ENCODE measurements at places on chromosomes 13 and 19.

DNA sequence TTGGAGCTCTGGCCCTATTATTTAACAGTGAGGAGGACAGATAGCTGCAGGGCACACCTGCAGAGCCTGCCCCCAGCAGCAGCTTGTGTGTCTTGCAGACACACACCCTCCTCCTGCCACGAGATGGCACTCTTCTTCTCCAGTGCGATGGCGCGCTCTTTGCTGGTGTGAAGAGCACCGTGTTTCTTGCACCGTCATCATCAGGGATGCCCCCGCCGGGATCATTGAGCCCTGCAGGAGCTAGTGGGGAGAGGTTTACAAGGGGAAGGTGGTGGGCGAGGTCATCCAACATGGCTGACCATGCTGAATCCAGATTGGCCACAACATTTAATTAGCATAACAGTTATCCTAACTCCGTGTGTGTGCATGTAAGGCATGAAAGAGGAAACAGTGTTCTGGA lies 105.6 kb downstream of the RAB20 start:
- peak; percentile 66 for DNase-seq

DNA sequence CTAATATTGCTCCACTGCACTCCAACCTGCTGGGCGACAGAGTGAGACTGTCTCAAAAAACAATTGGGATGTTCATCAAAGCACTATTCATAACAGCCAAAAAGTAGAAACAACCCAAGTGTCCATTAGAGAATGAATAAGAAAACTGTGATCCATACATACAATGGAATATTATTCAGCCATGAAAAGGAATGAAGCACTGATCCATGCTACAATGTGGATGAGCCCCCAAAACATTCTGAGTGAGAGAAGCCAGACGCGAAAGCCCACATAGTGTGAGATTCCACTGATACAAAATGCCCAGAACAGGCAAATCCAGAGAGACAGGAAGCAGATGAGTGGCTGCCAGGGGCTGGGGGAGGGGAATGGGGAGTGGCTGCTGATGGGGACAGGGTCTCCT lies 16.0 kb downstream of the KLF2 start:
- no peak for DNase-seq

DNA sequence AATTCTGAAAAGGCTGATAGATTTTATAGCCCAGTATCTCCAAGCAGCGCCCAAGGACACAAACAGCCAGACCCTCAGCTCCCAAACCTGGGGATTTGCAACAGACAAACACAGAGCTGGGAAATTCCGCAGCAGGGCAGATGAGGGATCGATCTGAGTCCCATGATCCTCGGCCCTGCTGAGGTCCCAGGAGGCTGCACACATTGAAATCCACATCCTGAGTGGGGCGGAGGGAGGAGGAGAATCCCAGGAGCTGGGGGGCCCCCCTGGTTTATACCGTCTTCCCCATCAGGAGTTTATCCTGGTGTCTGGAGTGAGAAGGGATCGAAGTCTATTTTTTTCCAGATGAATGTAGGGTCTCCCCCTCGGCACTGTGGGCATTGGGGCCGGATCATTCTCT lies 49.3 kb downstream of the GNG7 start:
- no peak for DNase-seq

DNA sequence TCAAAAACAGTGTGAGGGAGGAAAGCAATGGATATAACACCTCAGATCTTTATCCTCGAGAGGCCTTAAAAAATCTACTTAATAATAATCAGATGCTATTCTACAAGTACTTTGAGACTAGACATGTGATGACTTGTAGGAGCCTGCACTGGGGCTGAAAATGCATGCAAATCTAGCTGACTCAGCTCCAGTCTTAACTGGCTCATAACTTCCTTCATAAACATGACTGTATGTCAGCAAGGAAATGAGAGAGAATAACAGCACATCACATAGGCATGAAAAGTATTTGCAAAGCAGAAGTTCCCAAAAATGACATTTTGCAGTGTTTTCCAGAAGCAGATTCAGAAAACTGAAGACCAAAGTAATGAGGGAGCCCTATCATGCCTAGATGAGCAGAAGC lies 38.1 kb downstream of the PSG5 start:
- DNase-seq, result no peak

DNA sequence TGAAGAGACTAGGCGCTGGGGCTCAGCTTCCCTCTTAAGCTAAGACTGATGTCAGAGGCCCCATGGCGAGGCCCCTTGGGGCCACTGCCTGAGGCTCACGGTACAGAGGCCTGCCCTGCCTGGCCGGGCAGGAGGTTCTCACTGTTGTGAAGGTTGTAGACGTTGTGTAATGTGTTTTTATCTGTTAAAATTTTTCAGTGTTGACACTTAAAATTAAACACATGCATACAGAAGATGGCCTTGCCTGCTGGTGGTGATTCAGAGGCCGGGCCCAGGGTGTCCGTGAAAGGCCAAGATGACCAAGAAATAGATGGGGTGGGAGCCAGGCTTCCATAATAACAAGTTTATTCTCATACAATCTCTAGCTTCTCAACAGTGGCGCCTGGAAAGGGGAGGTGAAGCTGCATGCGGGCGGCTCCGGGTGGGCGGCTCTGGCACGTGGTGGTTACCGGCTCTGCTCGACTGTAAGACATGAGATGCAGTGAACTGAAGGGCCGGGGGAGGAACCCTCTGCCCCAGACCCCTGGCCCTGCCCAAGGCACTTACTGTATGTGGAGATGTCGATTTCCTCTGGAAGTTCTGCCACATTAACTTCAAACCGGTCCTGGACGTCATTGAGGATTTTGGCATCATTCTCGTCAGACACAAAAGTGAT lies 10.5 kb downstream of the DDX39A start:
- DNase-seq, result no peak

DNA sequence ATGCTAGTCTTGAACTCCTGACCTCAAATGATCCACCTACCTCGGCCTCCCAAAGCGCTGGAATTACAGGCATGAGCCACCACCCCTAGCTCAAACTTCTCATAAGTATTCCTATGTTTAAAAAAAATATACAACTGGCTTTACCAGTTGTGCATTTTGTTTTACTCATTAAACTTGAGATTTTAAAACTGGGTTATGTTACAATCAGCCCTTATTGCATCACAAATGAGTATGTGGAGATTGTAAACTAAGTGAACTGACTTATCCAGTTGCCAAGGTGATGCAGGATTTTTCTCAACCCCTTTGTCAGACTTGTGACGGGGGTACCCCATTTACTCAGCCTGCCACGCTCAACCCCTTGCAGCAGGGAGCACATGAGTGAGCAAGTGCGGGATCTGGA lies 14.4 kb upstream of the GTF2F2 start:
- DNase-seq, result no peak

- DNase-seq, result no peak
Observed at GRCh38 chr13:113730258-113730691, 28.8 kb upstream of the TMEM255B start.

- DNase-seq, result no peak
Observed at GRCh38 chr13:20704459-20705069, 1.1 kb downstream of the IL17D start.

DNA sequence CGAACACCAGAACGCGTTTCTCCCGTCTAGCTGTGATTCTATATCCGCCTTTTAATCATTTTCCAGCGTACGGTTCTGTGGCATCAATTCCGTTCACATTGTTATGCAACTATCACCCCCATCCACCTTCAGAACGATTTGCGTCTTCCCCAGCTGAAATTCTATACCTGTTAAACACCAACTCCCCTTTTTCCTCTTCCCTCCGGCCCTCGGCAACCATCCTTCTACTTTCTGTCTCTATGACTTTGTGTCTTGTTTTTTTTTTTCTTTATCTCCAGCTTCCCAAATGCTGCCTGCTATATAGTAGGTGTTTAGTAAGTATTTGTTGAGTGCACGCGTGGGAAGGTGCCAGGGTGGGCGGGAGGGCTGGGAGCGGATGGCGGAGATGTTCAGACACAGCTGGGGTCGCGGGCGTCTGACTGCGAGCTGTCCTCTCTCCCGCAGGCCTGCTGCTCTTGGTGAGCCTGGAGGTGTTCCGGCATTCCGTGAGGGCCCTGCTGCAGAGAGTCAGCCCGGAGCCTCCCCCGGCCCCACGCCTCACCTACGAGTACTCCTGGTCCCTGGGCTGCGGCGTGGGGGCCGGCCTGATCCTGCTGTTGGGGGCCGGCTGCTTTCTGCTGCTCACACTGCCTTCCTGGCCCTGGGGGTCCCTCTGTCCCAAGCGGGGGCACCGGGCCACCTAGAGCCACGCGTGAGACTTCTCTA lies 20.2 kb downstream of the CACNG6 start:
- DNase-seq, result no peak

DNA sequence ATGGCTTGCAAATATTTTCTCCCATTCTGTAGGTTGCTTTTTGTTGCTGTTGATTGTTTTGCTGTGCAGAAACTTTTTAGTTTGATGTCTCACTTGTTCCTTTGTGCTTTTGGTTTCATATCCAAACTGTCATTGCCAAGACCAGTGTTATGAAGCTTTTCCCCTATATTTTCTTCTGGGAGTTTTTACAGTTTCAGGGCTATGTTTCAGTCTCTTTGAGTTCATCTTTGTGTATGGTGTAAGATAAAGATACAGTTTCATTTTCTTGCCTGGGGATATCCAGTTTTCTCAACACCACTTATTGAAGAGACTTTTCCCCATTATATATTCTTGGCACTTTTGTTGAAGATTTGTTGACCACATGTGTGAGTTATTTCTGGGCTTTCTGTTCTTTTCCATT lies 139.9 kb downstream of the MRPL57 start:
- no peak for DNase-seq

DNA sequence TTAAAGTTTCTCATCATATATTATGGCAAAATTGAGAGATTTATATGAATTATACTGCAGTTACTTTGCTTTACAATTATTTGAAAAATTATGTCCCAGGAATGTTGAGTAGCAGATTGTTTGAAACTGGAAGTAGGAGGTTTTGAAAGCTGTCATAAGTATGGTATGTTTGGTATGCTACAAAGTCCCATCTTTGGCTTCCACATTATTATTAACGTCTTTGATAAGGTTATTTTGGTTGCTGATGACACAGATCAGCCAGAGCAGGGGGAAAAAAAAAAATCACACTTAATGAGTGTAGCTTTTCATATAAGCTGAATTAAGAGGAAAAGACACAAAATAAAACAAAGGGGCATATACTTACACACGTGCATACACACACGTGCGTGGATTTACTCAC lies 130.1 kb downstream of the SLITRK1 start:
- no peak for DNase-seq

DNA sequence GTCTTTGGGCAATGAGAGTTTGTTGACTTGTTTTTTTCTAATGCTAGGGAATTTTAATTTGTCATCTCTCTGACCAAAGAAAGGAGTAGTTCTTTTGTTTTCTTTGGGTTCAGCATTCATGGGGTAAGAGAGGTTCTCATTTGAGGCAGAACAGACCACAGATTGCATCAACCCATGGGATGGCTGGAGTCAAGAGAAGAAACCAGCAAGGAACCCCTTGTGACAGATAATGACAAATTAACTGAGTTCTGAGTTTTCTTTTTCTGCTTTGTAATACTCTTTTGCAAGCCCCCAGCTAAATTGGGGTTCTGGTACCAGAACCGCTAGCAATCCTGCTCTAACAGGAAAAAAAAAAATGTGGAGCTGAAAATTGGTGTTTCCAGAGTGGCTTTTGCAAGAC lies 864.1 kb downstream of the DIAPH3 start:
- no peak for DNase-seq

DNA sequence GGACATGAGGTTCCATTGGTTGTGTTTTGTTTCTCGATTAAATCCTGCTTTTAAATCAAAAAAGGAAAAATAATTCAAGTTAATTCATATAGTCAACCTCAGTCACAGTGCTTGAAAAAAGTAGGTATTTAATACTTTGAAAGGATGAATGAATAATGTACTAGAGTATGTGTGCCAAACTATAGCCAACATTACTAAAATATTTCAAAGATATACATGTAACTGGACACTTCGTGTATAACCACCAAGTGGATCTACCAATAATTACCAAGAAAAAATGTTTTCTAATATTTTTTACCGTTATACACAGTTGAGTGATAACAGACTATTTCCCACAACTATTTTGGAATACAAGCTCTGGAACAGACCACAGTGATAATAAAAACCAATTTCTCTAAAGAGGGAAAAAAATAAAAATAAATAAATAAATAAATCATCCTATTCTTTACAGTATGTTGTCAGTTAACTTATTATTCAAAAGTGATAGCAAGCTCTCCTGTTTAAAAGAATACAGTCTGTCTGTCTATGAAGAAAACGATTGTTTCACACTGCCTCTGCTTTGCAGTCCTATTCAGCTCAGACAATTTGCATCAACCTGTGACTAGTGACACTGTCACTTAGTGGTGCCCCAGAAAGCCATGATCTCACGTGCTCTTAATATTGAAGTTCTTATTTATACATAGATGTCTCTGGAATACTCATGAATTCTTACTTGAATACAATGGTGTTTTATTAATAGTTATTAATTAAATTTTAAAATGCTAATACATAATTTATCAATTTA lies 58.2 kb downstream of the UBL3 start:
- DNase-seq, result no peak

GRCh38 chr19:23071147-23071511 lies 45.7 kb upstream of the ZNF730 start:
- DNase-seq, result no peak

DNA sequence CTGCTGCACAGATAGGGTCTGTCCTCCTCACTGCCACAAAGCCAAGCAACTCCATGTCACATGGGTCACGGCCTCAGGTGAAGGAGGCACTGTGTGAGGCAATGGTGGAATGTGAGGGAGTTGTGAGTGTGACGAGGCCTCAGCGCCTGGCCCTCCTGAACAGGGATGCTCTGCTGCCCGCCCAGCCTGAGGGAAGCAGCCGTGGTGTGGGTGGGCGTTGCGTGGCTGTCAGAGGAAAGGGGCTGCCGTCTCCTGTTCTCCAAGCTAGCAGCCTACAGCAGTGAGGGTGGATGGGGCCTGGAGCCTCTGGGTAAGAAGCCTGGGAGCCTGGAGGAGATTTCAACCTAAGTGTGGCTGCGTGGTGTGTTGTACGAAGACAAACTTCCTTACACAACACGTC lies 125.0 kb downstream of the COL4A1 start:
- DNase-seq, result no peak

GRCh38 chr13:110929104-110929777 lies 14.4 kb upstream of the ANKRD10 start:
- no peak for DNase-seq

DNA sequence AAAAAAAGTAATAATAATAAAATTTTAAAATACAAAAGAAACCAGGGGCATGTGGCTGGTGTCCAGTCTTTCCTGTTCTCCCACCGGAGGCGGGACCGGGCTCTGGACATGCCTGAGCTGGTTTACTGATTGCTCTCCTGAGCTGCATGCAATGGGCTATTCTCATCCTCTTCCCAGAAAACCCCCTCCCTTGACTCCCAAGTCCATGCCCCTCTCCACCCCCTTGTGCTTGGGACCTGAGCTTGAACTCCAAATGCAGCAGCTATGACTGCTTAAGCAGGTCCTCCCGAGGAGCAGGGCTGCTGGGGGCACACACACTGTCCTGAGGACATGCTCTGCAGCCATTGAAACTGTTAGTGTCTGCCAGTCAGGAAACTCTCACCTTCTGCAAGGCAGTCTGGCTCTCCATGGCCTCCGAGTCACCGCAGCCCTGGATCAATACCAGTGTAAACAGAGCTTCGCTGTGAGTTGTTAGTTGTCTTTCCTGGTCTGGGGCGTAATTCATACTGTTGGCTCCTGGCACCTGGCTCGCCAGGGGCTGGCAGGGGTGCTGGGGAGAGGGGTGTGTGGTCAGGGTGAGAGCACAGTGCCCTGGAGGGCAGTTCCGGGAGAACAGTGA lies 41.6 kb upstream of the CHST8 start:
- DNase-seq, result no peak
